Activated CD8-positive, alpha-beta memory T cell treated with anti-CD3 and anti-CD28 coated beads for 1 hour (primary cell): ENCODE measurements at places on chromosomes 3 and 15.

DNA sequence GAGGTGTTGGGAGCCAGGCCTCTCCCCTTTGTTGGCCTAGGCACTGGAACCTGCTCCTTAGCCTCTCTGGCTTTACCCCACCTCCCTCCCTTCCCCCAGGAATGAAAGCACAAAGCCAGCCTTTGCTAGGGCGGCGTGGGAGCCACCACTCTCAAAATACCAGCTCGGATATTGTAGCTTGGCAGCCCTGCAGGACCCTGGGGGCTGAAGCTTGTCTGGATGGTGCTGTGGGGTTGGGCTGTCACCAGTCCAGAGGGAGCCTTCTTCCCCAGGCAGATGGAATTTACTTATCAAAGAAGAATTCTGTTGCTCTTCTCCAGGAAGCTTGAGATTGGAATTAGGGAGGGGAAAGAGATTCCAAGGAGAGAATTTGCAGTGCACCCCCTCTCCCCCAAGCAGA is 14.9 kb upstream of the GRM2 start:
- DNase-seq = no peak

- DNase-seq = no peak
Measured at GRCh38 chr15:25931851-25932250, 68.7 kb upstream of the ATP10A start.

DNA sequence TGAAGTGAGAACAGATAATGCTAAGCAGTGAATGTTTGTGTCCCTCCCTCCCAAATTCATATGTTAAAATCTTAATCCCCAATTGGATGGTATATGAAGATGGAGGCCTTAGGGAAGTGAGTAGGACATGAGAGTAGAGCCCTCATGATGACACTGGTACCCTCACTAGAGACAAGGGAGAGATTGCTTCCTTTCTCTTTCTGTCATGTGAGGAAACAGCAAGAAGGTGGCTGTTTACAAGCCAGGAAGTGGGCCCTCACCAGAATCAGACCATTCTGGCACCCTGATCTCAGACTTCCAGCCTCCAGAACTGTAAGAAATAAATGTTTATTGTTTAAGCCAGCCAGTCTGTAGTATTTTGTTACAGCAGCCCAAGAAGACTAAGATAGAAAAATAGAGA is 209.5 kb downstream of the SATB1 start:
- DNase-seq = no peak

- DNase-seq = no peak
Measured at GRCh38 chr3:129778871-129779270, 114.6 kb downstream of the TMCC1 start.

DNA sequence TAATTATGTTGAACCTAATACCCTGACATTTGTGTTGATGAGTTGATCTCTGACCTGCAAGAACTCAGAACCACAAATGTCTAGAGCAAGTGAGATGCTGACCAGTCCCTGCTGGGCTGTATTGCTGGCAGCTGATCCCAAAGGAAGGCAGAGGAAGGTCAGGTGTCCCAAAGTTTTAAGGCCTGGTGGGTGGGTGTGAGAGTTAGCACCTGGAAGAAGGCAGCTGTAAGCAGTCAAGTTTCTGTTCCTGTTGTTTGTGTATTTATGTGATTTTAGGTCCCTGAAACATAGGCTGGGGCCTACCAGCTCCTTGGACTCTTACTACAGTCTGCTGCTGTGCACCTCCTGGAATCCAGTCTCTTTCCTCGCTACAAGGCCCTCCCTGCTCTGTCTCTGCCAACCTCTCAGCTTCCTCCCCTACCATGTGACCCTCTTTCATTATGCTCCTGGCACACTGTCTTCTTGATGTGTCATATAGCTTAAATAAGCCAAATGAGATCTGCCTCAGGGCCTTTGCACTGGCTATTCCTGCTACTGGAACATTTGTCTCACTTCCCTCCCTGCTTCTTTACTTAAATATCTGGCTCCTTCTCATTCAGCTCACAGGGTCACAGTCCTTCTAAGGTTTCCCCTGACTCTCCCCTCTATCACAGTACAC is 31.0 kb upstream of the ATOSA start:
- no peak for DNase-seq

DNA sequence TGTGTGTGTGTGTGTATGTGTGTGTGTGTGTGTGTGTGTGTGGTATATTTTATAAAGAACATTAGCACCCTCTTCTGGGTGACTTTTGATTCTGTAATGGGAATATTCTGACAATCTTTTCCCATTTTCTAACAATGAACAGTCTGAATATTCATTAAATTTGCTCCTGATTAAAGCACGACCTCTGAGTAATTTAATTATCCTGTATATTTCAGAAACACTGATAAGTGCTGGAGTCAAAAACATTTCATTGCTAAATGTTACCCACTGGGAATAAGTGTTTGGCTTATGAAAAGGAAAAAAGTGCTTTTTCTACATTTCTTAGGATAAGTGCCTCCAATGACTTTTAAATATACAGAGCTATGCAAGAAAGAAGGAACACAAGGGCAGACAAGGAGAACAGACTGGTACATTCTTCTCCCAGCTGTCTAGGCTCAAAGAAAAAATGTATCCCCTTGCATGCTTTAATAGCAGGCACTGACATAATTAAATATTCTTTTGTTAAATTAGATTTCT is 32.3 kb upstream of the SYNPR start:
- no peak for DNase-seq

GRCh38 chr15:60471314-60471713 is 7.6 kb downstream of the ICE2 start:
- no peak for DNase-seq

- no peak for DNase-seq
Measured at GRCh38 chr3:183587336-183587735, 31.8 kb upstream of the KLHL6 start.

DNA sequence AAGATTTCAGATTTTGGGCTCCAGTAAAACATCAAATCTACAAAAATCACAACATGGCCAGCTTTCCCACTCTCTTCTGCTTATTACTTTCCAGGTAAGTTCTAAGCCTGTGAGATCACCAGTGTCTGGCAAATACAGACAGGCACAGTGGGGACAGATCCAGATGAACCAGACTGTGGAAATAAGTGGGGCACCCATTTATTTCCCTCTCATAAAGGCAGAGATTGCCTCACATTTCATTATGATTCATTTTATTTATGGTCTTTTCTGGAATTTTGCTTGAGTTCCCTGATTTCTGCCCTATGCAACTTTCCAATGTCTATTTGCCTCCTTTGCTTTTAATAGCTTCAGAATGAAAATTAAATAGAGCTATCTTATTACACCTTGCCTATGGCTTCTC is 66.8 kb downstream of the GREM1 start:
- DNase-seq = no peak

- no peak for DNase-seq
Measured at GRCh38 chr15:49064281-49064653, 18.0 kb upstream of the SECISBP2L start.
